ENCODE measurements at places on chromosomes 4 and X.

GRCh38 chr4:171719691-171720090, 93.5 kb upstream of the GALNTL6 start:
- no peaks in the 10 kb centered on the region for H3K4me1 ChIP-seq
- no peak for ATAC-seq

DNA sequence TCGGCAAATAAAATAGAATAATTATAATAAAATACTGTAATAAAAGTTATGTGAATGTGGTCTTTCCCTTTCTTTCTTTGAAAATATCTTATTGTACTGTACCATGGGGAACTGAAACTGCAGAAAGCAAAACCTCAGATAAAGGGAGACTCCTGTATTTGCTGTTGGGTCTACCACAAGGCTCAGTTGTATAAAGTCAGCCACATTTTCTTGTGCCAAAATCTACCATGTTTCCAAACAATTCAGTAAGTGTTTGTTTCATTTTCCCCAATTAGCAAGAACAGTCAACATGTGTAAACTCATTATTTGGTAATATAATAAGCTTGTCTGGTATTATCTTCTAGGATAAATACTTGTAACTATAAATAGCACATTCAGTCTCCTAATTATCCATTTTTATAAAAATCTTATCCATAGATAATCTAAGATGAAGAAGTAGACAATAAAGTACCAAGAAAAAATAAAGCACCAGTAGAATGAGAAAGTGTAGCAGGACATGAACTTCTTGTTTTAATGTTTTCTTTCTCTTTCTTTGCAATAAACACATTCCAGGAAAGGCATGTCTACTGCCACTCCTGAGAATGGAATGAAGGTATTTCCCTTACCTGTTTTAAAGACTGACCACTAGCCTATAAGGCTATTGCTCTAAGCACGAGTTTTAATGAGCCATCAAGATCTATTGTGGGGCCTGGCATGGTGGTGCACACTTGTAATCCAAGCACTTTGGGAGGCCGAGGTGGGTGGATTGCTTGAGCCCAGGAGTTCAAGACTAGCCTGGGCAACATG, 15.0 kb upstream of the OTUD4 start:
- H3K27ac ChIP-seq, result no peak overlapping the region
- H3K36me3 ChIP-seq, result no peaks in the 10 kb centered on the region
- H3K4me1 ChIP-seq, result peaks cover 25% of the 10 kb centered on the region
- ATAC-seq, result peak; percentile 93
- H3K27me3 ChIP-seq, result no peaks in the 10 kb centered on the region

DNA sequence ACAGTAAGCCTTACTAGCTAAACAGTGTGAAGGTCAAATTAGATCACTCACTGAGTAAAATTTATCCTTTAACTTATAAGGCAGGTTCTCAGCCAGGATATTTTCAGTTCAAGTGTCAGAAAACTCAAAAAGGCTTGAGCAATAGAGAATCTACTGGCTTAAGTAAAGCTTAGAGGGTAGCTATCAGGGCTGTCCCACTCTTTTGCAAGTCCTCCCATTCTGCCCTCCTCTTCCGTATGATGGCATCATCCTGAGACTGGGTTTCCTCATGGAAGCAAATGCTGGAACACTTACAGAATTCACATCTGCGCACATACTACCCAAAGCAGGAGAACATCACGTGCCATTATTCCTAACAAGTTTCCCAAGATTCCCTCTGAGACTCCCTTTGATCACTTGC, 55.0 kb downstream of the FBXL5 start:
- no peaks in the 10 kb centered on the region for H3K27me3 ChIP-seq
- ATAC-seq, result no peak
- H3K4me1 ChIP-seq, result no peaks in the 10 kb centered on the region
- peaks cover 41% of the 10 kb centered on the region for H3K36me3 ChIP-seq
- no peak overlapping the region for H3K27ac ChIP-seq

DNA sequence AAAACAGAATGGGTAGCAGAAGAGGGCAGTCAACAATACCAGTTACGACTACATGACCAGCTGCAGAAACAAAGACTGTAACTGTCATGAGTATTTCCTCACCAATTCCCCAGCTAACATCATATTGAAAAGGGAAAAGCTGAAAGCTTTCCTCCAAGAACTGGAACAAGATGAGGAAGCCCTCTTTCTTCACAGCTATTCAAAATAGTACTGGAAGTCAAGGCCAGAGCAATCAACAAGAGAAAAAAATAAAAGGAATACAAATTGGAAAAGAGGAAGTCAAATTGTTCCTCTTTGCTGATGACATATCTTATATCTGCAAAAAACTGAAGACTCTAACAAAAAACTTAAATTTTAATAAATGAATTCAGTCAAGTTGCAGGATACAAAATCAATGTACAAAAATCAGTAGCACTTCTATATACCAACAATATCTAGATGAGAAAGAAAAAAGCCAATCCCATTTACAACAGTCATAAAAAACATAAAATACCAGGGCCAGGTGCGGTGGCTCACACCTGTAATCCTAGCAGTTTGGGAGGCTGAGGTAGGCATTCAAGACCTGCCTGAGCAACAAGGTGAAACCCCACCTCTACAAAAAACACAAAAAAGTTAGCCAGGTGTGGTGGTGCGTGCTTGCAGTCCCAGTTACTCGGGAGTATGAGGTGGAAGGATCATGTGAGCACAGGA, 125.4 kb downstream of the ATP8A1 start:
- no peak overlapping the region for H3K4me3 ChIP-seq
- peaks cover 72% of the 10 kb centered on the region for H3K36me3 ChIP-seq
- H3K4me1 ChIP-seq, result no peaks in the 10 kb centered on the region
- no peak for ATAC-seq

- ATAC-seq, result peak; percentile 20
- no peak overlapping the region for H3K27ac ChIP-seq
- H3K36me3 ChIP-seq, result no peaks in the 10 kb centered on the region
Measured at GRCh38 chr4:96654045-96654444, 814.2 kb downstream of the PDHA2 start.

- no peaks in the 10 kb centered on the region for H3K36me3 ChIP-seq
- no peak overlapping the region for H3K4me3 ChIP-seq
- H3K4me1 ChIP-seq, result no peaks in the 10 kb centered on the region
- ATAC-seq, result no peak
- H3K27ac ChIP-seq, result no peak overlapping the region
Measured at GRCh38 chrX:67635424-67635823, 91.6 kb downstream of the AR start.

- no peak overlapping the region for H3K4me3 ChIP-seq
- H3K4me1 ChIP-seq, result no peaks in the 10 kb centered on the region
- H3K36me3 ChIP-seq, result no peaks in the 10 kb centered on the region
- peaks cover 32% of the 10 kb centered on the region for H3K27me3 ChIP-seq
- ATAC-seq, result no peak
Measured at GRCh38 chr4:5969777-5970176, 48.5 kb downstream of the C4orf50 start.

GRCh38 chrX:57674861-57675260, 5.2 kb downstream of the NLRP2B start:
- no peaks in the 10 kb centered on the region for H3K4me1 ChIP-seq
- H3K27me3 ChIP-seq, result no peaks in the 10 kb centered on the region
- no peak overlapping the region for H3K4me3 ChIP-seq
- H3K27ac ChIP-seq, result no peak overlapping the region
- H3K36me3 ChIP-seq, result no peaks in the 10 kb centered on the region
- no peak for ATAC-seq

DNA sequence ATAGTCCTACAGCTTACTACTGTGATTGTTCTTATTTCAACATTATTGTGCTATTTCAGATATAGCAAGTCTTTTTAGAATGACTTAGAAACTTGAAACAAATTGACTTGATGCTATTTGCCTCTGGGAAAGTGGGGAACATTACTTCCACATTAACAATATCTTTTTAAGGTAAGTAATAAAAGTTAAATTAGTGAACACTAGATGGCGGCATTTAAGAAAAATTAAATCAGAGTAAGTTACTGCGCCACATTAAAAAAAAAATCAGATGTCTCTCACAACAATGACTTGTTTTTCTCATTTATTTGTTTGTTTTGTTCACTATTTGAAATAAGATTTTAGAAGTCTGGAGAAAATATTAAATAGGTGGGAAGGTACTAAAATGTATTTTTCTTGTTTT, 1026.9 kb upstream of the SLIT2 start:
- no peak overlapping the region for H3K4me3 ChIP-seq
- H3K36me3 ChIP-seq, result no peaks in the 10 kb centered on the region
- no peaks in the 10 kb centered on the region for H3K27me3 ChIP-seq
- ATAC-seq, result no peak
- no peak overlapping the region for H3K27ac ChIP-seq
- no peaks in the 10 kb centered on the region for H3K4me1 ChIP-seq

- H3K4me1 ChIP-seq, result no peaks in the 10 kb centered on the region
- H3K27me3 ChIP-seq, result no peaks in the 10 kb centered on the region
- H3K4me3 ChIP-seq, result no peak overlapping the region
Measured at GRCh38 chrX:8627796-8628195, 104.1 kb downstream of the ANOS1 start.

Measured in stimulated activated memory B cell treated with anti-CD40 and anti-IgM and Interleukin-4, amounts not matched to agents 10 μg/mL and 1 μg/mL and 100 μg/mL, for 72 hours (primary cell).